ENCODE measurements at places on chromosomes 7 and 10.
A peak's percentile ranks its signal among the peaks of the same experiment; 100 is the strongest.

DNA sequence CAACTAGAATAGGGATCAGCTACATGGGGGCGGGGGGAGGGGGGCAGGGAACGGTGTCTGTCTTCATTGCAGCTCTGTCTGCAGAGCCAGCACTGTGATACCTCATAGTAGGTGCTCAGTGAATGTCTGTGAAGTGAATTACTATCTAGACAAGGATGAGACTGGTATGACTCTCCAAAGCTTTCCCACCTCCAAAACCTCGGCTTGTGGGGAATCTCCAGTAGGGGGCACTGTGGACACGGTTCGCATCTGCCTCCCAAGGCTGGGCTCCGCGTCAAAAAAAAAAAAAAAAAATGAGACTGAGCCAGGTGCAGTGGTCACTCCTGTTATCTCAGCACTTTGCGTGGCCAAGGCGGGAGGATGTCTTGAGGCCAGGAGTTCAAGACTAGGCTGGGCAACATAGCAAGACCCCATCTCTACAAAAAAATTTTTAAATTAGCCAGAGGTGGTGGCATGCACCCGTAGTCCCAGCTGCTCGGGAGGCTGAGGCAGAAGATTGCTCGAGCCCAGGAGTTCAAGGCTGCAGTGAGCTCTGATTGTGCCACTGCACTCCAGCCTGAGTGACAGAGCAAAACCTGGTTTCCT lies 9.6 kb downstream of the TRIM56 start:
- no peak for DNase-seq

DNA sequence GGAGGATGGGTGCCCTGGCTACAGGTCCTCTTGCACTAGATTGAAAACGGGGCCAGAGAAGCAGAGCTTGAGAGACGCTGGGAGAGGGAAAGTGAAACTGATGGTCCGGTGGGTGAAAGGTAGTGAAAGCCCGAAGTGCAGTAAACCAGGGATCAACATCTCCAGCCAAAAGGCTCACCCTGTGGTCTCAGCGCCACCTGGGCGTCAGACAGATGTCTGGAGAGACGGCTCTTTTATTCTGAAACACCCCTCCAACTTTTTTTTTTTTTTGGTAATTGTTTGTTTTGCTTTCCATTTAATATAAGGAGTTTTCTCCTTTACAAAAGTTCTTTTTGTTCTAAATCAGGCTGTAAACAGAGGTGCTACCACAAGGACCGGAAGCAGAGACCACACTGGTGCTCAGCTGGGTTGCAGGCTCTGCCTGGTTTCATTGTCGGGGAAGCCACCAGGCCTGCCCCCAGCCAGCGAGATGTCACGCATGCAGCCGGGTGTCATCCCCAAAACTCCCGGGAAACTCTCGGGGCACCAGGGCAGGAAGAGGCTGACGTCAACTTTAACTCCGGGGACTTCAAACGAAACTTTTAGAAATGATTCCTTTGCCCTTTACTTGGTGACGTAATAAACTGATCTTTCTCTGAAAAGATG lies 11.2 kb downstream of the IL2RA start:
- peak; percentile 18 for DNase-seq

GRCh38 chr10:569961-570627 lies 119.4 kb downstream of the DIP2C start:
- no peak for DNase-seq

DNA sequence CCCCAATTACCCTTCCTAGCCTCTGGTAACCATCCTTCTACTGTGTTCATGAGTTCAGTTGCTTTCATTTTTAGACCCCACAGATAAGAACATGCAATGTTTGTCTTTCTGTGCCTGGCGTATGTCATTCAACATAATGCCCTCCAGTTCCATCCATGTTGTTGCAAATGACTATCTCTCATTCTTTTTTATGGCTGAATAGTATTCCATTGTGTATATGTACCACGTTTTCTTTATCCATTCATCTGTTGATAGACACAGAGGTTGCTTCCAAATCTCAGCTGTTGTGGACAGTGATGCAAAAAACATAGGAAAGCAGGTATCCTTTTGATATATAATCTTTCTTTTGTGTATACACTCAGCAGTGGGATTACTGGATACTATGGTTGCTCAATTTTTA lies 51.2 kb downstream of the RAPGEF5 start:
- no peak for DNase-seq

- no peak for DNase-seq
Measured at GRCh38 chr7:151851145-151851751, 25.7 kb downstream of the PRKAG2 start.

- DNase-seq = no peak
Measured at GRCh38 chr7:135403302-135403701, 106.6 kb downstream of the CNOT4 start.

GRCh38 chr10:16611037-16611436 lies 89.4 kb upstream of the C1QL3 start:
- no peak for DNase-seq
